GM06990 (cell line): ENCODE measurements at places on chromosomes 11 and 22.

DNA sequence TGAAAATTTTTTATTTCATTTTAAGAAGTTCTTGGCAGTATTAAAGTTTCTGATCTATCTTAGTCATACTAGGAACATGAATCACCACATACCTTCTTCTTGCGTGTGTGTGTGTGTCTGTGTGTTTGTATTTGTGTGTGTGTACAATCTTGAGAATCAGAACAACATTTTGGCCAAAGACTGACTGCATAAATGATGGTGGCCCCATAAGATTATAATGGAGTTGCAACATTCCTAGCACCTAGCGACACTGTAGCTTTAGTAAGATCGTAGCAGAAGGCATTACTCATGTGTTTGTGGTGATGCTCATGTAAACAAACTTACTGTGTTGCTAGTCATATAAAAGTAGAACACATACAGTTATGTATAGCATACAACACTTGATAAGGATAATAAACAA, 205.4 kb downstream of the FAM76B start:
- no peak for DNase-seq

GRCh38 chr11:26739366-26740073, 17.7 kb upstream of the SLC5A12 start:
- DNase-seq: no peak

GRCh38 chr22:19871023-19871844, 16.6 kb upstream of the GNB1L start:
- DNase-seq: no peak

DNA sequence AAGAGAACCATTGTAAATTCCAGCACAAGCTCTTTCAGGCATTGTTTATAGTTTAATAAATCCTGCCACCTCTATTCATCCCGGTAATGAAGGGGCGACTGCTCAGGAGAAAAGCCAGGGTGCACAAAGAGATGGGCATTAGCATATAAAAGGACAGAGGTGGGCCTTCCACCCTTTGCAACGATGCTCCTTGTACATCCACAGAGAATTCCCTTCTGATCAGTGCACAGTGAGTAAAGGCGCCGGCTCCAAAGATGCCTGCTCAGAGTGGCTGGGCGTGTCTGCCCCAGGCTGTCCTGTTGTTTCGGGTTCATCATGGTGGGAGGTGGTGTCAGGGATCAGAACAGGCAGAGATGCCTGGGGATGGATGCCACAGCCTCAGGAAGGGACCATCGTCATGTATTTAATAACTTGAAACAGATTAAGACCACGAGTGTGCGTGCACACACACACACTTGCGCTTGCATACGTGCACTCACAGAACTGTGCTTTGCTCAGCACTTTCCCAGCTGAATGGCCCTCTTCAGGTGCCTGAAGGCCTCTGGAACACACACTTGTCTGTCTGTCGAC, 305.0 kb downstream of the TBC1D22A start:
- no peak for DNase-seq

GRCh38 chr11:34514597-34514996, 1.0 kb upstream of the ELF5 start:
- DNase-seq: no peak

DNA sequence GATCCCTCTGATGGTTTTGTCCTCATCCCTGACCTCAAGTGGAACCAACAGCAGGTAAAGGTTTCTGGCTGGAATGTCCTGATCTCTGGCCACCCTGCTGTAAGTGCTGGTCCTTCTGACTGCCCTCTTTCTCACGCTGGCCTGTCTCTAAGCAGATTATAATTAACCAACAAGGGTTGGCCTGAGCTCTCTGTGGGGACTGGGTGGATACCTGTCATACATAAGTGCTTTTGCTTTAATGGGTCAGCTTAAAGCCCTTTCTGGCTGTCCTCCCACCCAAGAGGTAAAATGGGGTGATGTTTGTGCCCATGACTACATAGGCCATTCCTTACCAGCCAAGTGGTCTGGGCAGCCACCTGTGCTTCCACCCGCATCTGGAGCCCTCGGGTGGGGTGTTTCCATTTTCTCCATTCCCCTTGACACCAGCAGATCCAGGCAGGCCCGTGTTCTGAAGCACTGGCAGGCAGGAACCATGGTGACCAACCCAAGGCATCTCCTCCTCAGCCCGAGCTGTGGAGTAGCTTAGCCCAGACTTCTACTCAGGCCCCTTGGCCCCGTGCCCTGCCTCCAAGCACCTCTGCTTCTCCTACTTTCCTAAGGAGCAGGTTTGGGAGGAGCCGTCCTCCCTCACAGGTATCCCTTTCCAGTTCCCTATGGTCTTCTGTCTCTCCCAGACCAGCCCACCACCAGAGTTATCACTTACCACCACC, 17.0 kb upstream of the ST3GAL4 start:
- DNase-seq: no peak
